ENCODE measurements at places on chromosomes 2 and 18.

DNA sequence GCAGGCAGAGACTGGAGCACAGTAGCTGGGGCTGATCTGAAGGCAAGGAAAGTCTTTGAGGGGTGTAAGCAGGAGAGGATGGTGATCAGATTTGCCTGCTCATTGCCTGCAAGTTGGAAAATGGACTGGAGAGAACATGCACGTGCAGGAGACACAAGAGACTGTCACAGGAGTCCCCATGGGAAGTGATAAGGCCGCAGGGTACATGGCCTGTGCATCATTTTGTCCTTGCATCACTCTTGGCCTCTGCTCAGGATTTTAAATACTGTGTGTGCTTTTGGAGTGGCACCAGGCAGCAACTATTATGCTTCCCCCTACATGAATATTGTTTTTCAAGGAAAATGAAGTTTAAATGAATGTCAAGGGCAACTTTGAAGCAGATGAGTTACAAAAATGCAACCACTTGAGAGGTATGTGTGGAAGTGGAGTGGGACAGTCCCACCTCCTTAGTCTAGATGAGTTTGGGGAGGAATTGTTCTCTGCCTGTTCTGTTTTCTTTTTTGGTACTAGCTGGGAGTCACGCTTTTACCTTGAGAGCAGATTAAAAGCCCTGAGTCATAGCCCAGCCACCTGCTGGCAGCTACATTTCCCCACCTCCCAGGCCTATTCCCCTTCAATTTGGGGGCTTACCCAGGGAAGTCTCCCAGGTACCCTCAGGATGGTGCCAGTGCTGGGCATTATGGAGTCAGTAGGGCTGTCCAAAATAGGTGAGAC, 19.3 kb downstream of the MAPK4 start:
- DNase-seq = no peak

DNA sequence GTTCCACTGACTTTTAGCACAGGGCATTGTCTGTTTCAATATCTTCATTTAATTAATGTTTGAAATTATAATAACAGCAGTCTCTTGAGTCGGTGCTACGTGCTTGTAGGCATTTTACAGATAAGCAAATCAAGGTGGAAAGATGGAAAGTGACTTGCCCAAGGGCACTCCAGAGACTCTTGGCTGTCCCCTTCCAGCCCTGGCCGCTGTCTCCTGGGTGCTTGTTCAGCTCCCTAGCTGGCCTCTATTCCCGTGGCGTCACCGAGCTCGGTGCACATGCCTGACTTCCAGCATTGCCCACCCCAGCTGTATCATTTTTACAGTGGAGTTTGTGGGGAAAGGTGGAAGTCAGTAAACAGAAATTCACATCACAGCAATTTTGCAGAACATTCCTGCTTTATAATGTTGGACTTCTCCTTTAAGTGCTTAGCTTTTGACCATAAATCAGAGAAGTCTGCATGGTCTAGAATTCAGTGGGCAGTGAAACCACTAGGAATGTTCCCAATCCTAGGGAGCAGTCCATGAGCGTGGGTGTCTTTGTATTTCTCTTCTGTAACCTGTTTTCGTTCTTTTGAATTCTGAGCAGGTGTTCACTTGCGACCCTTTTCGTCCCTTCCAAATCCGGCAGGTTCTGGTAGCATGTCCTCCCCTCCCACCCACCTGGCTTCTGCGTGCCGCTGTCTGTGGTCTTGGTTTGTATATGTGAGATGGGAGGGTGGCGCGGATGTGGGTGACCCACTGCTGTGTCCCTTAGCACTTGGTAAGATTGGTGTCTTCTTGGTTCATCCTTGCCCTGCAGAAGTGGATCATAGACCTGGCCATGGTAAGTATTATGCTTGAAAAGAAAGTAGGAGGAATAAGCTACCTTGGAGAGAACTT, 8.4 kb downstream of the SLC66A3 start:
- no peak for DNase-seq

DNA sequence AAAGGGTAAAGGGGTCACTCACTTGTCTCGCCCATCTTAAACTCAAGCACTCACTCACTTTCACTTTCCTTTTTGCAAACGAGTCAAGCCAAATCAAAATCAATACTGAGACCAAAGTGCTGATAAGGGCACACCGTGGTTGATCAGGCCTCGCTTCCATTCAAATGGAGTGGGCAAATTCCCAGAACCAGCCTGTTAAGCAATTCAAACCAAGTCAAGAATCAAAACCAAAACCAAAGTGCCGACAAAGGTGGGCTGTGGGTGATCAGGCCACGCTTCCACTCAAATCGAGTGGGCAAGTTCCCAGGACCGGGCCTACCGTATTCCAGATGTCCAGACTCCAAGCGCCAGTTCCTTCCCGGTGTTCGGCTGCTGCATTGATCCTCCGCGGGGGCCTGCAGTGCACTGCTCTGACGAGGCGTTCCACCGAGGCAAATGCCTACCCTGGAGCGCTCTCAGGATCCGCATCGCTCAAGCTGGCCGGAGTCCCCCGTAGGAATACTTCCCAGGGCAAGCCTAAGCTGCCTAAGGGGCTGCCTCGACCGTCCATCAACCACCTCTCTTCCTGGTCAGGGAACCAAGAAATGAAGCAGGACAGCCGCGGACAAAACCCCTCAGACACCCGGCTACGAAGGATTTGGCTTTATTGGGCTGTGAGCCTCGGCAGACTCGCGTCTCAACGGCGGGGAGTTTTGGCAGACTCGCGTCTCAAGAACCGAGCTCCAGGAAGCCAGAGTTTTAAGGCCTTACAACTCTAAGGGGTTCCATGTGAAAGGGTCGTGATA, 89.9 kb upstream of the SLC1A4 start:
- no peak for DNase-seq

DNA sequence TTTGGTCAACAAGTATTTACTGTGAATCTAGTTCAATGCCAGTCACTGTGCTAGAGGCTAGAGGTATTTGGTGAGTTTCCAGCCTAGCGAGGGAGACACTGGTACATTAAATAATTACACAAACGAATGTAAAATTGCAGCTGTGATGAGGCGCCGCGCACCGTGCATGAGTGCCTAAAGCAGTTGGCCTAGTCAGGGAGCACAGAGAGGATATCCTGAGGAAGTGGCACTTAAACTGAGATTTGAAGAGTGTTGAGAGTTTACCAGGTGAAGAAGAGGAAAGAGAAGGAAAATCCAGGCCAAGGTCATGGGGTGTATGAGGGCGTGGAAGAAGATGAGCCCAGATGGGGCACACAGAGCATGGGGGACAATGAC, 157.6 kb upstream of the NDUFV2 start:
- DNase-seq = no peak

DNA sequence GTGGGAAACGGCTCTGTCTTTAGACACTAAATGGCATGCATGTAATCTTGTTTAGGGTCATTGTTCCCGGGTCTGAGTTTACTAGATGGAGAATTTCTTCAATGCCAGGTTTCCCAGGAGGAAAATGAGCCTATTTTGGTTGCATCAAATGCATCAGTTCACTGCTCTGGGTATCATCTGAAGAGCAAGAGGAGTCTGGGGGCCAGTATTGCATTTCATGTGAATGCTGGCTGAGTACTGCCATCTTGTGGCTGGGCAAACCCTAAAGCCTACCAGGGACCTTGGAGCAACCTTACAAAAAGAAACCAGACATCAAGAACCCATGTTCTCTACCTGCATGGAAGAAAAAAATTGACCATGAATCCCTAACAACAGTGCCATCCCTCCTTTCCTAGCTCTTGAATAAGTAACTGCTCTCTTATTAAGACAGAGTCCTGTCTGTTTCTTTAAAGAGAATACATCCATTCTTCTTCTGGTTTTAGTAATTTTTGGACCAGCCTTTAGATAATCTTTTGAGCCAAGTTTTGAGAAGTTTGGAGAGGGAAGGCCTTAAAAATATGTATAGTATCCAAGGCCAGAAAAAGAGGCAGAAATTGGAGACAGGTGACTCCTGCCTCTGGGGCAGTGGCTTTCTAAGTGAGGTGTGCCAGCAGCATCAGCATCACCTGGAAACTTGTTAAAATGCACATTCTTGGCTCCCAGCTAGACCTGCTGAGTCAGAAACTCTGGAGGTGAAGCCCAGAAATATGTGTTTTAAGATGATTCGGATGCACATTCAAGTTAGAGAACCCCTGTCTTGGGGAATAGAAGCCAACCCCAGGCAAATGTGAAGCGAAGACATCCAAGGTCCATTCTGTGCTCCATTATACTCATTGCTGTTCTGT, 261.0 kb upstream of the CXCR4 start:
- peak; percentile 24 for DNase-seq

GRCh38 chr2:229660951-229661350, 53.4 kb downstream of the DNER start:
- DNase-seq = no peak

Measured in DMS 273 treated with DMSO at 0.1 percent for 48 hours (cell line).